Mammary epithelial cell (primary cell): ENCODE measurements at places on chromosomes 2 and 18.

GRCh38 chr2:9199716-9200632 is 6.6 kb upstream of the ASAP2 start:
- no peak for DNase-seq

DNA sequence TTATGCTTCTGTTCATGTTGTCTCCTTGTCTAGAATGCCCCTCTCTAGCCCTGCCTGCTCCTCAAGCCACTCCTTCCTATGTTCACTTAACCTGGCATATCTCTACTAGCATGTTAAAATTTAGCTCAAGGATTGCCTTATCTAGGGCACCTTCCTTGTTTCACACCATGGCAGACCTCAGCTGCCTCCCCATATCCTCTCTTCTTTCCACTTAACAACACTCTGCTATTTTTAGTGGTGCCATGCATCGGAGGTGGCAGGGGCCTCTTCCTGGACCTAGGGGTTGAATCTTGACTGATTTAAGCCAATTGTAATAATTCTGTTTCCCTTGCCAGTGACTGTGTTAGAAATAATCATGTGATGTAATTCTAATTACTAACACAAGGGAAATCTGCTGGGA is 36.9 kb upstream of the FAM98A start:
- no peak for DNase-seq

DNA sequence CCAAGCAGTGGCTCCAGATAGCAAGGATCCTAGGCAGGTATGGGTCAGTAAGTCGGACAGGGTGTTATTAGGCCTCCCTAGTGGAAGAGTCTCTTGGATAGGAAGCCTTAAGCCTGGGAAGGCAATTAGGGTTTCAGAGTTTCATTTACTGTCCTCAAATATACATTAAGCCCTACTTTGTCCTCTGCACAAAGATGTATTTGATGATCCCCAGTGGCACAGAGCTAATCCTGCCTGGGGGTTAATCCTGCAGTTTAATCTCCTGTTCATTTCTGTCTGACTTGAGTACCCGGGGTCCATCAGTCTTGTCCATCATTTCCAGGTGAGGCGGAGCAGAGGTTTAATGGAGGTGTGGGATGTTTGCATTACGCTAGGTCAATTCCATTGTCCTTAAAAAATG is 62.0 kb downstream of the MTCL1 start:
- no peak for DNase-seq

DNA sequence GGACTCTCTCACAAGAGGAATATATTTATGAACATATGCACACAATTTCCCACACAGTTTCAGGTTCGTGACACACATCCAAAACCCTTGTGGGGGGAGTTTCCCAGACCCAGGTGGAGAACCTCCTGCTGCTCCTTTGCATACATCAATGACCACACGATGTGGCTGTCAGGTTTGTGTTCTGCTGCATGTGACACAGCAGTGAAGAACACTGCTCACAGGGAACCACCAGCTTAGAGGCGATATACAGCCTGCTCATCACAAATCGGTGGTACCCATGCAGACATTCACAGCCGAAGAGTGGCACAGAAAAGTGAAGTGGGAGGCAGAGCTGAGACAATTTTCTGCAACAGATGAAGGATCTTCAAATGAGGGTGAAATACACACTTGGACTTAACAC is 175.6 kb upstream of the ZFP36L2 start:
- DNase-seq: no peak

GRCh38 chr2:209592106-209592505 is 168.3 kb downstream of the MAP2 start:
- no peak for DNase-seq

GRCh38 chr2:72291059-72291458 is 143.4 kb upstream of the CYP26B1 start:
- no peak for DNase-seq

DNA sequence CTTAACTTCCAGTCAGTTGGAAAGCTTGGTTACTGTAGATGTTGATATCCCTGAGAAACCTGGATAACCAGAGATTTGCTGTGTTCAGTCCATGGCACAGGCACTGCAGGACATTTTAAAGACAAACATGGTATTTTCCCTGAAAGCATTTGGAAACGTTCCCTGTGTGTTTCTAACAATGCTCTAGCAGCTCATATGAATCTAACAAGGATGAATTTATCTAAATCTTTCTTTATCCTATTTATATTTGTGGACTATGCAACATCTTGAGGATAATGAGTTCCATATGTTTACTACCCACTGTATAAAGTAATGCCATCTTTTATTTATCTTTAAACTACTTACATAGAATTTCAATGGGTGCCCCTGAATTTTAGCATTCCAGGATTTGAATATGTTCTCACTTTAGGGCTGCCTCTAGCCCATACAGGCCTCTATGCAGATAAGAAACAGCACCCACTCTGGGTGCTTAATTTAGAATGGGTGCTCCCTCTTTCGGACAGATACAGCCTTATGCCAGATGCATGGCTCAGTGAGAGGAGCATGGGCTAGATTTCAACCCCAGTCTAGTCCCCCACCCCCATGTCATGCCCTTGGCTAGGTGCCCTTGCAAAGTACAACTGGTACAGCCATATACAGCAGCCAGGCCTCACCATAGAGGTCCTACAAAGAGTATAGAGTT is 50.6 kb upstream of the NEMP2 start:
- DNase-seq: no peak

DNA sequence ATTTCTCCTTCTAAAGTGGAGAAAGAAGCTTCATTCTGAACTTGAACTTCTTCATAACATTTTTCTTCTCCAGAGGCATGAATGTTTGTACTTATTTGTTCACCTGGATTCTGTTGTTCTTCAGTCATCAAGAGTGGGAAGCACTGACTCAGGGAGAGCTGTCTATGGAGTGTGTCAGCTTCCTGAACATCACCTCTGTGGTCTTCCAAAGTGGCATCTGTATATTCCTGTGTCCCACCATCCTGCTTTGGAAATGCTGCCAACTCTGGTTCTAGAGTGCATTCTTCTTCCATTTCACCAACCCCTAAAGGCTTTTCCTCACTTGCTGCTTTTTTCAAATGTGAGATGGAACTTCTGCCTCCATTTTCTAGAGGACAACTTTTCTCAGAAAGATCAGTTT is 59.5 kb downstream of the TTN start:
- DNase-seq: peak; percentile 85

- DNase-seq: peak; percentile 98
Measured at GRCh38 chr2:9753276-9753600, 90.0 kb upstream of the TAF1B start.

DNA sequence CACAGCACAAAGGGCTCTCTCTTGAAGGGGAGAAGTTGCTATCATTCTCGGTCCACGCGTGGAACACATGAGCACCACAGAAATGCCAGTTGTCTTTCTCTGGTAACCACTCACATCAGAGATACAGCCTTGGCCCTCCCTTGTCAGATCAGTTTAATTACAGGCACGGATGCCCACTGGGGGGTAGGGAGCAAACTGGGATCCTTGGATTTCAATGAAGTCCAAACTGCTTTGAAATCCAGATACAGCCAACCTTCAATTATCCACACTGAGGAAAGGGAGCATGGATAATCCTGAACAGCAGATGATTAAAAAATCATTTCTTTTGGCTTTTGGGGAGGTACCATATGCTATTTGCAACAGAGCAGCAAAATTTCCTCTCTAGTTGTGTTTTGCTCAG is 63.7 kb upstream of the DAPL1 start:
- no peak for DNase-seq

GRCh38 chr2:215579809-215580208 is 143.9 kb upstream of the FN1 start:
- peak; percentile 85 for DNase-seq

DNA sequence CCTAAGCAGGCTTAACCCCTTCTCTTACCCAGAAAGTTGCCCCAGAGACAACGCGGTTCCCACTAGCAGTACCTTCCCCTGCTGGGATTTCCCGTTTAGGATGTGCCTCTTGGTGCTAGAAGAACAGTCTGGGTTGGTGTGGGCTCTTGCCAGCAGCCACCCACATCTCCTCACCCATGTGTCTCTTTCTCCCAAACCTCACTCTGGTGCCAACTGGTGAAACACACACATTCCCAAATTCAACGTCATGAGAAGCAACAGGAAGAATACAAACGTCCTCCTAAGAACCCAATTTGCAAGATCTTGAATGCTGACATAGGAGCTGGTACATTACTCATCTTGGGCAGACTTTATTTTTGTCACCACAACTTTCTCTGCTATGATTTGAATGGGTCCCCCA is 36.2 kb downstream of the DIPK1C start:
- DNase-seq: no peak

DNA sequence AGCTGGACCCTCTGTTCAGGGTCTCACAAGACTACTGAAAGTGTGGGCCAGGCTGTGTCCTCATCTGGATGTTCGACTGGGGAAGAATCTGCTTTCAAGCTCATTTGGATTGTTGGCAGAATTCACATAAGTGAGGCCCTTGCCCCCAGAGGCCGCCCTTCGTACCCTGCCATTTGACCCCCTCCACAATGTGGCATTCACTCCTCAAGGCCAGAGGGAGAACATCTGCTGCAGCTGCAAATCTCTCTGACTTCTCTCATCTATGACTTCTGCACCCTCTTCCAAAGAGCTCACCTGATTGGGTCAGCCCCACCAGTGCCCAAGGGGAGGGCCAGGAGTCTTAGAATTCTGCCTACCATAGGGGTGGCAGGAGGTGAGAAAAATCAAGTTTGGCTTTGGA is 3.9 kb upstream of the CNDP2 start:
- DNase-seq: no peak

DNA sequence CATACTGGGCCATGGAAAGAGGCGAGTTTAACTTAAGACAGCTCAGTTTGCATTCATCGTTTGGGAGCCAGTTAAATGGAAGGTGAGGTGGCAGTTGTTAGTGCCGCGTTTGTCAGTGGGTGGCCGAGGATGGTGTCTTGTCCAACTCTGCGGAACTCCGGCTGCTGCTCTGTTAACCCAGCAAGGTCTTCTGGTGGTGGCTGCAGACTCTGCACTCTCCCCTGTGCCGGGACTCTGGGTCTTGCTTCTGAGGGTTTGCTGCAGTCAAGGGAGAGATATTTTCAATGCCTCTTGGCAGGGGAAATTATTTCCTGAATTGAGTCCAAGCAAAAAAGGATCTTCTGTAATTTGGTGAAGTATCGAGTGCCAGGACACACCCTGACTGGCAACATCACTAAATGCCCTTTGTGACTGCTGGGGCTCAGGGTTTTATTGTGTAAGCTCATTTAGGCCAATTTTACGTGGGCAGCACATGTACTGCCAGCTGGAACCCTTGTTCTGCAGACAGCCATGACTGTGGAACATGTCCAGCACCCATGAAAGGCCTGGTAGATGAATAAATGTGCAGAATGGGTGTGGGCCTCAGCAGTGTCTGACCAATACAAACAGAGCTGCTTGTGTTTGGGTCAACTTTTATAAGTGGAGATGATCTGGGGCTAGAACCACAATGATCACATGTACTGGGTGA is 58.1 kb downstream of the IL1R2 start:
- DNase-seq: no peak

DNA sequence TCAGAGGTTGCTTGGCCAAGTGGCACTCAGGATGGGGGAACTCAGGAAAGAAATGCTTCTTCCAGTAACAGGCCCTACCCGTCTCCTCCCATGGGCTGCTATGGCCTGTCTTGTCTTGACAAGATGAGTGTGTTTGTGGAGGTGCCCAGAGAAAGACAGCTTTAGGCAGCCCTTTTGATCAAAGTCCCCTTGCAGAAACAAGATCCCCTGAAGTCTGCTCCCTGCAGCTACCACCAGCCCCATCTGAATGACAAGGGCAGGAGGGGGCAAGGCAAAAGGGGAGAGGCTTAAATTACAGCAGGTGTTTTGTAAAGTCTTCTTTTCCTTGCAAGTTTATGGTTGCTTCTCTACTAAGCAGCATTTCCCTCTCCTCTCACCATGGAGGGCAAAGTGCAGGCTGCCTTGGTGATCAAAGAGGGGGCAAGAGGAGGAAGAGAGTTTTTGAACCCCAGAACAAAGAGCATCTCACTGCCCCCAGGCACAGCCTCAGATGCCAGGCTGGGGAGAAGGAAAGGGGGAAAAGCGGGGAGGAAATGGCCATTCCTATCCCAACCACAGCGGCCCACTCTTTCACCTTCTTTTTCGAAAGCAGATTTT is 6.7 kb downstream of the EVA1A start:
- no peak for DNase-seq

- no peak for DNase-seq
Measured at GRCh38 chr2:222249444-222249843, 49.4 kb downstream of the PAX3 start.

DNA sequence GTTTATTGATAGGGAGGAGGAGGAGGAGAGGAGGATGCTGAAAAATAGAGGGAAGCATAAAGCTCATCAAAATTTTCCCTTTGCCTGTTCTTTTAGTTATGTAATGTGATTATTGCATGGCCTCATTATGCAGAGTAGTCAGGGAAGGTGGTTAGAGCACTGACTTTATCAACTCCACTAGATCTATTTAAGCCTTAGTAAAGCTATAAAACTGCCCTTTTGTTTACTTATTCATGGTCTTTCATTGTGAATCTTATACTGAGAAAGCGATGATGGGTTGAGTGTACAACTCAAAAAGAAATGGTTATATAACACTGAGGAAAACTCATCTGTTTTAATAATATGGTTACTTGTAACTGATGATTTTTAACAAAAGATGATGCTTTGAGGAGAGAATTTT is 81.7 kb downstream of the MAP4K4 start:
- DNase-seq: no peak

GRCh38 chr2:29360016-29360784 is 245.0 kb downstream of the CLIP4 start:
- no peak for DNase-seq

- peak; percentile 37 for DNase-seq
Measured at GRCh38 chr2:73163483-73164367, 38.6 kb upstream of the NOTO start.

DNA sequence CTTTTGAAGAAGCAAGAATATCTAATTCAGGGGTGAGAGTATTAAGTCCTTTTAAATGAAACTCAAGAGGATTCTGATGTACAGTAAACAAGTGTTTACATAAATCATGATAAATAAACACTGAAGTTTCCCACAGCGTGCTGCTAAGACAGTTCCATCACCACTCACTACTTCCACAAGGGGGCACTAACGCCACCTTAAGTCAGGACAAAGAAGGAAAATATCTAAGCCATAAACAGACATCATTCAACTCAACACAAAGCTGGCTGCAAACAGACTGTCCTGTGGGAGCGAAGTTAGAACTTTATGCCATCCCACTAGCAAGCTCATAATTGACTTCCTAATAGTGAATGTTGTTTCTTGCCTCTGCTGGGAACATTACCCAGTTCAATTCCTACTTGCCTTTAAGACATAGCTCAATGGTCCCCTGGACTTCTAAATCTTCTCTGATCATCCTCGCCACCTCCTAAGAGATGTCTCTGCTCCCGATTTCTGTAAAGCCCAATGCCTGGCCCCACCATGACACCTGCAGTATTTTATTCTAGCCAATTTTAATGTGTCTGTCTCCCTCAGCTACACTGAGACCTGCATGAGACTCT is 36.5 kb downstream of the MRPL44 start:
- peak; percentile 48 for DNase-seq

DNA sequence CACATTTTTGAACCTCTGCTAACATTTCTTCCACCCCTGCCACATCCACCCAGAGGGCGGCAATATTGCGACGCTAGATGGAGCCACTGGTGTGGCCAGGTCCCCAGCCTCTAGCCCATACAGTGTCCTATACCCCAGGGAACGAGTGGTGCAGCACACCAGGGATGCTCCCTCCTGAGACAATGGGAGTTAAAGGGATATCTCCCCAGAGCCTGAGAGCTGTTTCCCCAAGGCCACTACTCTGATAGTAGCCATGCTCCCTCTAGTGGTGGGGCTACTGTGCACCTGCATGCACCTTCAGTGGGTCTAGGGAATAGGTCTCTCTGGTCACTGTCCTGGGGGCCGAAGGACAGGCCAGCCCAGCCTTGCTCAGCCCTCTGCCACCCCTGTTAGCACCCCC is 336.4 kb upstream of the FSHR start:
- DNase-seq: peak; percentile 35
